SK-N-DZ (cell line): ENCODE measurements at places on chromosomes 12 and 14.
A peak's percentile ranks its signal among the peaks of the same experiment; 100 is the strongest.

- no peak for DNase-seq
These were observed 85.5 kb downstream of the ADGRD1 start for GRCh38 chr12:131038961-131039950.

GRCh38 chr14:92565040-92565717, 51.6 kb downstream of the RIN3 start:
- no peak for DNase-seq

- DNase-seq = peak; percentile 56
These were observed 165.8 kb downstream of the EMP1 start for GRCh38 chr12:13362260-13362841.

- no peak for DNase-seq
These were observed 15.2 kb downstream of the RASSF3 start for GRCh38 chr12:64625243-64626077.

DNA sequence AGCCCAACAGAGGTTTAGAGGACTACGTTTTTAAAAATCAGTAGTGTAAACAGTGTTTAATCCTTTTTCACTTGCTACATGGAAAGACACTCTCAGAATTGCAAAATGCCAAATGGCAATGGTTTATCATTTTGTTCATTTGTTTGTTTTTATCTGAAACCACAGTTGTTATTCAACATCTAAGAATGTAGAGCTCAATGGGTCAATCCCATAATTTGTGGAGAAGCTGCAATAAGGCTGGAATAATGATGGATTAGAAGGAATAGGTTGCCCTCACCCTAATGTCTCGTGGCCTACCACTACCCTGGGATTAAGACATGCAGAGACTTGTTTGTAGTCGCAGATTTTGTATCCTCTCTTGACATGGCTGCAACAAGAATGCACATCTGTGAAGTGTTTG, 115.7 kb downstream of the LLPH start:
- DNase-seq = no peak

GRCh38 chr12:25202137-25202536, 7.1 kb downstream of the ETFRF1 start:
- DNase-seq = no peak

DNA sequence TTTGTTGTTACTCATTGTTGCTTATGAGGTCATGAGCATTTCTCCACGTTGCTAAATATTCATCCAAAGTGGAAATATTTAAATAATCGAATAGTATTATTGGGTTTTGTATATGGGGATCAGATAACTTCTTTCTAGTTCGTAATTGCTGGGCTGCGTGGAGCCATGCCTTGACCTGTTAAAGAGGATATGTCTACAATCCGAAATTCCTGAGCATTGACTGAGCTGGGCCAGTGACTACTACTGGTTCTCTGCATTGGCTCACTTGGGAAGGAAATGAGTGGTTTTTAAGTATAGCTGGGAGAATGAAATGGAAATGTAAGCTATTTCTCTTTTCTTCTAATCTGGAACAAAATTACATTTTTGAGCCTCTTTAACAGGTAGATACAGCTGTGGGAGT, 163.2 kb downstream of the RPL10L start:
- DNase-seq = no peak

DNA sequence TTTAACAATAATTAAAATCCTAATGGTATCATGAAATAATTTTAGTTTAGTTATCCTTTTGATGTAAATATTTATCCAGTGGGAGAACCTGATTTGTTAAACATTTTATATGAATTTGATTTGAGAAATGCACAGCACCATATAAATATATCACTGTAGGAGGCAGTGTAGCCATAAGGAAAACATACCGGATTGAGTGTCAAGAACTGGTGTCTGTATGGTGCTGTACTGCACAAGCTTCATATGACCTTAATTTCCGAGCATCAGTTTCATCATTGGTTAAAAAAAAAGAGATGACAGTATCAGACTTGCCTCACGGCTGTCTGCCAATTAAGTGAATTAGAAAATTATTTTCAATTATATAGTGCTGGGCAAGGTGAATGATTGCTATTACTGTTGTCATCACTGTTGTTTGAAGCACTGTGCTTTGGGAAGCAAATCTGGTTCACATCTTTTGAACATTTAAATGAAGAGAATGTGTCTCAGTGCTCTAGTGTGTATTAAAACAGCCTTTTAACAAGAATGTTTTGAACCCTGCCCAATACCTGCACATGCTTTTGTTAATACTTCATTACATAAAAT, 72.1 kb downstream of the TMTC2 start:
- DNase-seq = no peak

DNA sequence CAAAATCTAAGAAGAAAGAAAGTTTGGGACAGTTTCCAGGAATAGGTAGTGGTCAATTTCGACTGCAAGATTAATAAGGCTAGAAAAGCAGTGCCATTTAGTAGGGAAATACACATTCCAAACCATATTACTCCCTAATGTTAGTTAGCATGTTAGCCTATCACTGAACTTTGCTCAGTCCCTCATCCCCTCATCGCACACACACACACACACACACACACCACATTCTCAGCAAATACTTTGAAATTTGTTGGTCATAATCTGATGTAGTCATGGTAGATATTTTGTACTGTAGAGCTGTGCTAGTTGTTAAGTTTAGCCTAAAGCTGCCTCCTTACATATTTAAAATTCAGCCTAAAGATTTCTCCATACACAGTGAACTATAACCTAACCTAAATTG, 64.0 kb downstream of the MYF5 start:
- DNase-seq = no peak

DNA sequence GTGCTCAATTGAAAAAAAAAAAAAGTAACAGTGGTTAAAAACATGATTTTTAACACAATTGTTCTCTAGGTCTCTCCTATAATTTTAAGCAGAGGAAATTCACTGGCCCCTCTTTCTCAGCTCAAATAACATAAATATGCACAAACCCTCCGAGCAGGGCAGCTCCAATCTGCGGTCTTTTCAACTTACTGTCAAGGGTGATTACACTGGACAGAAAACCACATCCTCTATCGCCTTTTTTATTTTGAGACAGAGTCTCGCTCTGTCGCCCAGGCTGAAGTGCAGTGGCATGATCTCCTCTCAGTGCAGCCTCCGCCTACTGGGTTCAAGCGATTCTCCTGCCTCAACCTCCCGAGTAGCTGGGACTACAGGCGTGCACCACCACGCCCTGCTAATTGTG, 16.5 kb upstream of the GABARAPL1 start:
- DNase-seq = no peak

DNA sequence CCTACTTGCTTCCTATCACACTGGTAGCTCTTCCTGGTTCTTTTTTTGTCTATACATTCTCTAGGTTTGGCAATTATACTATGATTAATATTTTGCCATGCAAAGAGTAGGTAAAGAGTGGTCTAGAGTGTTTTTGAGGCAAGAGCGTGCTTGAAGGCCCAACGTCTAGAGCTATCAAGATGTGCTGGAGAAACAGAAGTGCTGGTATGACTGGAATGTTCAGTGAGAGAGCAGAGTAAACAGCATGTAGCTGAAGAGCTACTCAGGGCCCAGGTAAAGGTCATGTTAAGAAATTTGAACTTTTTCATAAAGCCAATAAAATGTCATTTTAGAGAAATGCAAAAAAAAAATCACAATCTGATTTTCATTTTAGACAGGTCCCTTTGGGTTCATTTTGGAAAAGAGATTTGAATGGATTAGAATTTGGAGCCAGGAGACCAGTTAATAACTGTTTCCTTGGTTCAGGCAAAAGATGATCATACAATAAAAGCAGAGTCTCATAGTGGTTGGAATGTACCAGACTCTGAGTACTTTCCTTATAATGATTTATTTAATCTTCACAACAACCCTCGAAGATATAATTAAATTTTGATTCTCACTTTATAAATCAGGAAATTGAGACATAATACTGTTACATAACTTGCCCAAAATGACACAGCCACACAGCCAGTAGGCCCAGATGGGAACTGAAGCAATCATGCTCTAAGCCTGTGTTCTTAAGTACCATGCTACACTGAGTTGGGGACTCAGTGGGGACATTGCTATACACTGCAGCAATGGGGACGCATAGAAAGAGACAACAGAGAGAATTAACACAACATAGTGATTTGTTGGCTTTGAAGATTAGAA, 350.1 kb downstream of the NELL2 start:
- DNase-seq = no peak

DNA sequence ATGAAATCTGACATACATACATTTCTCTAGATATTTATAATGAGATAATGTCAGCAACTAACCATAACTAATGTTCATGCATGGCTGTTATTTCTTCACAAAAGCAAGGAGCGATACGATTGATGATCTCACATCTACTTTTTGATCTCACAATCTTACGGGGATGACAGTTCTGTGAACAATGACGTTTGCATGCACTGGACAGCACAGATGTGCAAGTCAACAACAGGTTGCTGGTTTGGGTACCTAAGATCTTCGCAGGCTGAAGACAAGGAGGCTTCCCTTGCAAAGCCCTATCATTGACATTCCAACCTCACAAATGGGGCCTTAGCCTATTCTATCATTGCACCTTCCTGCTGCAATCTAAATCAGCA, 53.6 kb downstream of the C12orf42 start:
- no peak for DNase-seq

- no peak for DNase-seq
These were observed 154.3 kb downstream of the SMOC1 start for GRCh38 chr14:70033561-70033960.

DNA sequence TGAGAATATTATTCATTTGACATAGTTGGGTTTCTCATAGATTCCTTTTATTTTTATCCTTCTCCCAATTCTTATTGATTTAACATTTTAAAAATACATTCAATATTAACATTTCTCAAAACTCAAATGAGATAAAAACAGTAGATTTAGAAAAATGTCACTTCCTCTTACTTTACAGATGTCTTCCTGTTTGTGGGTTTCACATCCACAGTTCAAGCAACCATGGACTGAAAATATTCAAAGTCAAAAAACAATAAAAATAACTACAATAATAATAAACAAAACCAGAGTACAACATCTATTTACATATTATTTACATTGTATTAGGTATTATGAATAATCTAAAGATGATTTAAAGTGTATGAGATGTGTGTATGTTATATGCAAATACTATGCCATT, 111.3 kb upstream of the SLC16A7 start:
- no peak for DNase-seq

DNA sequence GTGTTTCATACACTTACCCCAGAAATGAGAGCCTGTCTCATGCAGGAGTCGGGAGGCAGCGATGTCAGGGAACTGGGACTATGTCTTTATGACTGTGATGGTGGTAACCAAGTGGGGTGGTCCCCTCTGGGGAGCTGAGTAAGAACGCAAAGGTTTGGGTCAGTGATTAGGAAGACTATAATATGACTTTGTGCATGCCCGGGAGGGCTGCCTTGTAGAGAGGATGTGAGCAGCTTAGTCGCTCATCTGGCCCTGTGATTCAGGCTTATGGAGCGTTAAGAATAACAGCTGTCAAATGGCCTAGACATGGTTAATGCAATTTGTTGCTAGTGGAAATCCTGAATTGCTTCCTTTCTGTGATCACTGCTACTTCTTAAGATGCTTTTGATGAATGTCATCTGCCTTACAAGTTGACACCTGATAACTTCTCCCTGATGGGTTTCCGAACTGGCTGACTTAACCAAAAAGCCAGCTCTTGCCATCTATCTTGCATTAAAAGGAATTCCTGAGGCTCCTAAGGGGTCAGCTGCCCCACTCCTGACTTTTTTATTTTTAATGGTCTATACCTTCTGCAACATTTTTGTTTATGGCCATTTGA, 35.4 kb upstream of the AACS start:
- no peak for DNase-seq
